ENCODE measurements at places on chromosomes 2 and 18. TPM values are rescaled to one million over a fixed set of nuclear protein-coding genes. Genes with fewer than 3 reads are reported as not detected.

Gene NEURL3
- total RNA-seq, result 0.58 TPM

Gene TTR
- total RNA-seq, result not detected

Gene CYTIP
- total RNA-seq, result 22.8 TPM

- DNase-seq, result no peak
Measured at GRCh38 chr18:52992041-52992440, 652.0 kb downstream of the DCC start.

- no peak for DNase-seq
Measured at GRCh38 chr2:172655838-172656573, 79.6 kb upstream of the RAPGEF4 start.

GRCh38 chr18:51862051-51862715, 477.8 kb upstream of the DCC start:
- no peak for DNase-seq

DNA sequence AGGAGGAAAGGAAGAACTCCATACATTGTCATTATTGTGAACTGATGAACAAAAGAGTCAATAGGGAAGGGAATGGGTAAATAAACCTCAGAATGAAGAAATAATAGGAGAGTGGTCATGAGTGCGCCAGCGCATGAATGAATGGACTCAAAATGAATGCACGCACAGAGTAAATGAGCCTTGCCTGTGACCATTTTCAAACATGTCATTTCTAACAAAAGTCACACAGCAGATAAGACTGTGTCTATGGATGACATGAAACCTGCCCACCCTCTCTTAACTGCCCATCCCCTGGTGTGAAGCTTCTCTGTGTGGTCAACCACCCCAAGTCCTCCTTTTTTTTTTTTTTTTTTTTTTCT, 121.1 kb upstream of the TEX51 start:
- no peak for DNase-seq

- DNase-seq, result no peak
Measured at GRCh38 chr18:31618801-31619200, 27.1 kb downstream of the TTR start.

DNA sequence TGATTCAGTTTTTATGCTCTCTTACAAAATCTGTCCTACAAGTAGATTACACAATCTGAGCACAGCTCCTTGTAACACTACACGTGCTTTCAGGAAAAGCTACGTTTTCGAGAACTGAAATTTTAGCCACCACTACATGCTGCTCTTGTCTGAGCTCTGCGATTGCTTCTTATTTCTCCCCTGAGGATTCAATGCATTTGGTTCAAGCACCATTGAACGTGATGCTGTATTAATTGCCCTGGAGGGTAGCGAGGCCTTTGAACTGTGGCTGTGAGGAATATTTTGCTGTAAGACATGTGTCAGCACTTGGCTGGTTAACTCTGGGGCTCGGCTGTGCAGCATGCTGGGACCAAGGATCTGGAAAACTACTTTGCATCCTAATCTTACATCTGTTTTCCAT, 405.8 kb downstream of the EPHA4 start:
- DNase-seq, result no peak

Data from sciatic nerve (tissue), 2 donors.